Activated CD4-positive, alpha-beta memory T cell treated with anti-CD3 and anti-CD28 coated beads, Interleukin-2, amount 10 ng/mL, durations not matched to agents 7 days and 5 days (primary cell): ENCODE measurements at places on chromosomes 11 and 22.

DNA sequence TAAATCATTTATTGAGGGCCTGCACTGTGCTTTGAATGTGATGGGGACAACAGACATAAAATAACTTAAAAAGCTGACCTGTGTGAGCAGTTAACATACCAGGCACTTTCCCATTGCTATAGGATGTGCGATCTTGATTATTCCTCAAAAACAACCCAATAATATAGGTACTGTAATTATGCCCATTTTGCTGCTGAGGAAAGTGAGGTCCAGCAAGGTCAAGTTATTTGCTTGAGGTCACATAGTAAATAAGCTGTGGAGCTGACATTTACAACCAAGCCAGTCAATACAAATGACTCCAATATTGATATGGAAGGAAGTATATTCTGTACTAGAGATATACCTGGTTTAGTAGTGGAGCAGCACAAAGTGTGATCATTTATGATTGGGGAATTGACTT is 96.2 kb downstream of the TEAD1 start:
- no peak for DNase-seq

DNA sequence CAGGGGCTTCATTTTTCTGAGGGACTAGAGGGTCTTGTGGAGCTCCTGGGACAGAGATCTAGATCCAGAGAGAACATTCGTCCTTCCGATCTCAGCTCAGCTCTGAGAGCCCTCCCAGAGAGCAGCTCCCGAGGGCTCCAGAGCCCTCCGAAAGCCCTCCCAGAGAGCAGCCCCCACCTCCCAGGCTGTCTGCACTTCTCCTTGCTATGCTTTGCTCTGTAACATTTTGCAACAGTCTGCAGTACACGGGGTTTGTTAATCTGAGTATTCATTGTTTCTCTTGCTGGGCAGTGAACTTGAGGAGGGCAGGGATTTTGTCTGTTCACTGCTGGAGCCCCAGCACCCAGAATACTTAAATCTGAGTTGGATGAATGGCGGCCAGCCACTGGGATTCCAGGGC is 2.6 kb downstream of the GGA1 start:
- no peak for DNase-seq

GRCh38 chr11:83542861-83543260 is 256.7 kb upstream of the CCDC90B start:
- DNase-seq, result no peak

DNA sequence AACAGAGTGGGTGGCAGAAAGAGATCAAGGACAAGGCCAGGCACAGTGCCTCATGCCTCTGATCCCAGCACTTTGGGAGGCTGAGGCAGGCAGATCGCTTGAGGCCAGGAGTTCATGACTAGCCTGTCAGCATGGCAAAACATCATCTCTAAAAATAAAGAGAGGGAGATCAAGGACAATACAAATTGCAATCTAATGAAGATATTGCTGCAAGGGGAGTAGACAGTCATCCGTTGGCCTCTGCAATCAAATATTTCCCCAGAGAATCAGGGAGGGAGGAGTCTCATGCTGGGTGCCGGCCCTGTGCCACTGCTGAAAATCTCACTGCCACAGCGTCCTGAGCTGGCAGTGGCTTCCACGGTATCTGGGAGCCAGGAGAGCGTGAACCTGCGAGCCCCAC is 19.4 kb upstream of the IL17RA start:
- DNase-seq, result no peak

DNA sequence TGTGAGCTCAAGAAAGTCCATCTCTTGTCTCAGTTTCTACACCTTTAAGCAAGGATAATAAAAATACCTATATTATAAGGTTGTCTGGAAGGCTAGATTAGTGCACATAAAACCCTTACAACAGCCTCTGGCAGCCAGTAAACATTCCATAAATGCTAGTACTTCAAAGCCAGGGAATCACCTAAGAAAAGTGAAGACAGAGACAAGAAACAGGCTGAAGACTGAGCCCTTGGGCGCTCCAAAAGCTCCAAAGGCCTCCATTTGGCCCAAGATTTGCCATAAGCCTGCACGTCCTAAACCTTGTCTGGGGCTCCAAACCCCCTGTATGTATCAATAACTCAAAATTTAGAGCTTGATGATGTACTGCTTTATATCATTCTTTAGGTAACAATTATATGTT is 52.2 kb upstream of the AKIP1 start:
- DNase-seq, result no peak

GRCh38 chr11:6682591-6682935 is 577 bp downstream of the MRPL17 start:
- no peak for DNase-seq

DNA sequence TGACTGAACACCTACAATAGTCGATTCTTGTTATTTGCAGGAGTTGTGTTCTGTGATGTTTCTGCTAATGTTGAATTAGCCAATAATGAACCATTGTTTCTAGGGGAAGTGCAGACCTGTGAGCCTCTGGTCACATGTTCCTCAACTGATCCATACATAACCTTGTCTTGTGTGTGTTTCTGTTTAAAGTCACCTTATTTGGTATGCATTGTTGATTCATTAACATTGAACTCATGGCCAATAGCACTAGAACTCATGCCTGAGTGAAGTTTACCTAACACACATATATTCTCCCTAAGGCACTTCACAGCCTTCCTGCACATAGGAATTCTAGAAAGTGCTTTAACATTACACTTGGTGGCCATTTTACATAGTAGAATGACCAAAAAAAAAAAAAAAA is 271.8 kb upstream of the PLET1 start:
- DNase-seq, result no peak

DNA sequence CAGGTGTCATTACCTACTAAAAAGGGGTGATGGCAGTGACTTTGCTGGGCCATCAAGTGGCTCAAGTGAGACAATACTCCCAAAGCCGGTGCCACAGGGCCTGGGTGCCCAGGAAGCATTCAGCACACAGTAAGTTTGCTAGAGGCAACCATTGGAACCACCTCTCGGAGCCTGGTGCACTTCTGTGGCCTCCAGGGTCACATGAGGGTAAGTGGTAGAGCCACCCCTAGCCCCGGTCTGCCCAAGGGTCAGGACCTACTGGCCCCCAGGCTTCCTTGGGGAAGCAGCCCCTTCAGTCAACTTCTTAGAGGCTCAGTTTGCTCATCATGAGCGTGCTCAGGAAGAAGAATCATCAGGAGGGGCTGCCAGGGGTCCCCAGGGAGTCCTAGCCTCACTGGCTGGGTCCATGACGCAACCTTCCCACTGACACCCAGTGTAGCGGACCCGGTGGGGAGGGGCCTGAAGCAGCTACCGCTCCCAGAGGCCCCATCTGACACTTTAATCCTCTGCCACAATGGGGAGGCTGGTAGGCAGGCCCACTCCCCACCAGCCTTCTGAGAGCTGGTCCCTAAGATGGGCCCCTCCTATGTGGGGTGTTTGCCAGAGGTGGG is 17.5 kb upstream of the RASL10A start:
- DNase-seq, result no peak

GRCh38 chr11:11774928-11775327 is 66.8 kb upstream of the USP47 start:
- no peak for DNase-seq

- peak; percentile 34 for DNase-seq
Observed at GRCh38 chr11:13928566-13929251, 33.8 kb upstream of the SPON1 start.

DNA sequence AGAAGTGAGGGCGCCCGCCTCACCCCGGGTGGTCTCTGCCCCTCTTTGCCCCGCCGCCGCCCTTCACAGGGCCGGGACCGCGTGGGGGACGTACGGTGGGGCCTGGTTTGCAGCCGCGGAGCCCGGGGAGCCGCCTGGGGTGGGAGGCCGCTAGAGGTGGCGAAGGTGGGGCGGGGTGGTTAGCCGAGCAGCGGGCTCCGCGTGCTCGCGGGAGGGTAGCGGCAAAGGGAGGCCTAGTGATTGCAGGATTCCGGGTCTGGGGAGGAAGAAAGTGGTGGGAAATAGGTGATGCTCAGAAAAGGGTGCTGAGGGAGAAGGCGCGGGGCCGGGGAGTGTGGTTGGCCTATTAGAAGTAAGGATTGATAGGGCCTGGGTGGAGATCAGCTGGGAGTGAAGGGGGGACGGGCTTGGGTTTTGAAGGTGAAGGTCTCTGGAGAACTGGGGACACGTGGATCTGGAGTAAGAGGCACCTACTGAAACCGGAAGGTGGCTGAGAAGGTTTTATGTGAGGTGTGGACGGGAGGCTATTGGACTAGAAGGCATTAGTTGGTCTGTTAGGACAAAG is 571 bp downstream of the FAR1 start:
- DNase-seq, result peak; percentile 50

- DNase-seq, result no peak
Observed at GRCh38 chr22:44638971-44639760, 62.8 kb upstream of the PRR5 start.

DNA sequence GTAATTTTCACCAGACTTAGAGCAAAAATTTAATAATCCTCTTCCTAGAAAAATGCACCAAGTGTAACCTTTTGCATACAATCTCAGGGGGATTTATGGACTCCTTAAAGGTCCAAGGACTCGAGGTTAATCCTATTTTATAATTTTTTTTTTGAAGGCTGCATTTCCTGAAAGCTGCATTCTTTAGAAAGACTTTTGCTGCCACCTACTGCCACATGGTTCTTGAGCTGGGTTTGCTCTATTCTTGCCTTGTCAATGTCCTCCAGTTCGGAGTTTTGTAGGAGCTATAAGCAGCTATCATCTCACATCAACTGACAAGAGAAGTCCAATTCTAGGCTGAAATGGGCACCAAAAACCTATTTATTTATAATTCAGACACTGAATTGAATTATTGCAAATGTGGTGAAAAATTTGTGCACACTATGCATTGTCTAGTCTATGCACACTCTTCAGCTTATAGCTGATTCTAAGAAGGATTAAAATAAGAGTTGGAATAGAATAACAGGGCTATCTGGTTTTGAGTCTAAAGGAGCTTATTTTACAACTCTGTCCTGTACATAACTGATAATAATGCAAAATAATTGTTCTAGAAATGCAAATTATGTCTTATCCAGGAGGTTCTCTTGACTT is 31.3 kb downstream of the TRAF6 start:
- DNase-seq, result peak; percentile 47

GRCh38 chr11:12671370-12671769 is 2.9 kb upstream of the TEAD1 start:
- DNase-seq, result no peak

- DNase-seq, result peak; percentile 58
Observed at GRCh38 chr11:62539238-62539925, 7.2 kb downstream of the AHNAK start.

GRCh38 chr11:111846063-111846462 is 25.3 kb downstream of the ALG9 start:
- no peak for DNase-seq

DNA sequence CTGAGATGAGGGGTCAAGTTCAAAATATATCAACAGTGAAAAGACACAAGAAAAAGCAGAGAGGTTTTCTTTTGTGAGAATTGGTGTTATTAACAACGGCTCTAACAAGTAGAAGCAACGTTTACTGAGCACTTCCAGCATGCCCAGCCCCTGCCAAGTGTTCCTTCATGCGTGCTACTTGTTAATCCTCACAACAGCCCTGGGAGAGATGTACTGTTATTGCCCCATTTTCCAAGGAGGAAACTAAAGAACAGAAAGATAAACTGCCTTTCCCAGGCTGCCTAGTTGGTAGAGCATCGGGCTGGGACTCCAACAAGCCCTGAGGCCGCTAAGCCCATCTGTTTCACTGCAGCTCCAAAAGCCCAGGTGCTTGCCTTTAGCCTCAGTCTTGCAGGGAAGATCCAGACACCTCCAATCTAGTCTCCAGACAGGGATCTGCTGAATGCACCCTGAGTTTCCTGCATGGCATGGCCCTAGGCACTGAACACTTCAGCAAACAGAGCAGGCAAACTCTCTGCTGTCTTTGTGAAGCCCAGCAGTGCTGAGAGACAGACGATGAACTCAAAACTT is 25.5 kb downstream of the SPATA19 start:
- DNase-seq, result no peak

GRCh38 chr11:63933459-63933858 is 5.3 kb upstream of the NAA40 start:
- no peak for DNase-seq

DNA sequence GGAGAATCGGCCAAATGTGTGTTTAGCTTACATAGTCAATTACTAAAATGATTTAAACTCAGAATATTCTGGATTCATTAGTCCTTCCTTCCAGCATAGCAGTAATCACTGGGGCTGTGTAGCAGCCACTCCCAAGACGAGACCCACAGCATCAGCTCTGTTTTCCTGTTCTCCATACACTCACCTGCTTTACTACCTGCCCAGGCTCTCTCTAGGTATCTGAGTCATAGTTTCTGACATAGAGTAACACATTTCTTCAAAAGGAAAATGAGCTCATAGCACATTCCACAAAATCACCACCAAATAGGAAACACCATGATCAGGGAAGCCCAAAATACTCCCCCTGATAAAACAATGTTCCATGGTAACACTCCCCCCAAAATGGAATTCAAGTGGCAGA is 22.9 kb downstream of the MORC2 start:
- DNase-seq, result no peak

DNA sequence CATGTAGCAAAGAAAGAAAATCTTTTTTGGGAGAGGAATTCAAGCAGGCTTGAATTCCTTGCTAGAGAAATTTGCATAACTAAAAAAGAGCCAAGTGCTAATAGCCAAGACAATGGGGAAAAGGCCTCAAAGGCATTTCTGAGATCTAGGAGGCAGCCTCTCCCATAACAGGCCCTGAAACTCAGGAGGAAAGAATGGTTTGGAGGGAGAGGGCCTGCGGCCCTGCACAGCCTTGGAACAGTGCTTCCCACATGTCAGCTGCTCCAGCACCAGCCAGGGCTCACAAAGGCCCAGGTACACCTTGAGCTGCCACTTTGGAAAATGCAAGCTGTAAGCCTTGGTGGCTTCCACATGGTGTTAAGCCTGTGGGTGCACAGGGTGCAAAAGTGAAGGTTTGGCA is 55.5 kb upstream of the TSPAN18 start:
- DNase-seq, result no peak

GRCh38 chr11:72398058-72398758 is 36.1 kb downstream of the CLPB start:
- no peak for DNase-seq

- DNase-seq, result no peak
Observed at GRCh38 chr22:50529416-50529896, 356 bp downstream of the TYMP start.

- DNase-seq, result no peak
Observed at GRCh38 chr11:15006139-15006759, 34.1 kb upstream of the CALCA start.

DNA sequence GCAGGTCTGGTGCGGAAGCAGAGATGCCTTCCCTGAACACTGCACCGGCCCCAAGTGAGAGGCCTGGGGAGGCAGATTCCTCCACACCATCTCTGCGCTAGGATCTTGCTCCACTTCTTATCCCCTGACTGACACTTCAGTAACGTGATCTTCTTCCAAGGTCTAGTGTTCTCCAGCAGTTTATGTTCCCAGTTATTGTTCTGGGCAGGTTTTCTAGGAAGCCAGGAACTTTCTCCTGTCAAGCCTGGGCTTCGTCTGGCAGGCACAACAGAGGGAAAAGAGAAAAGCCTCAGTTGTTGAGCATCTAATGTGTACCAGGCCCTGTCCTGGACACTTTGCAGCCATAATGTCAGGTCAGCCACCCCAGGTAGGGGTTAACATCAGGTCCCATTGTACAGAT is 10.5 kb downstream of the CD82 start:
- no peak for DNase-seq
